Karpas-422 (cell line): ENCODE measurements at places on chromosomes 4 and X. TPM values are rescaled to one million over a fixed set of nuclear protein-coding genes. Genes with fewer than 3 reads are reported as not detected.

LPAR4 gene
- total RNA-seq, result not detected in 2 replicates

DNA sequence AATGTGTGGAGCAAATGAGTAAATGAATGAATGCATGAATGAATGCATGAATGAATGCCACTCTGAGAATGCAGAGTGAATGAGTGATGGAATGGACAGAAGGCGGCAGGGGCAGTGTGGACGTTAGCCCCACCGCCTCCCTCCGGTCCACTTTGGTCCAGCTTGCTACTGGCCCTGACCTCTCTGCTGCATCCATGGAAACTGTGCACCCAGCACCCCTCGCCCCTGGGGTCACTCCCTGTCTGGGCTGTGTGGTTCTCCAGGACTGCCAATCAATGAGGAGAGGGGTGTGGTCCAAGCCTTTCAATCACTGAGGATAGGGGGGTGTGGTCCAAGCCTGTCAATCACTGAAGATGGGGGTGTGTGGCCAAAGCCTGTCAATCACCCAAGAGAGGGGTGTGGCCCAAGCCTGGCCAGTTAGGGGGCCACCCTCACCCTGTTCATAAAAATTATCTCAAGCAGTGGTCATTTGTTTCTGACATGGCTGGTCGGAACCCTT, 39.2 kb upstream of the ASMTL start:
- peak; percentile 97 for DNase-seq

GSX2 gene
- 9.5 and 23.9 TPM in 2 replicates for total RNA-seq

DNA sequence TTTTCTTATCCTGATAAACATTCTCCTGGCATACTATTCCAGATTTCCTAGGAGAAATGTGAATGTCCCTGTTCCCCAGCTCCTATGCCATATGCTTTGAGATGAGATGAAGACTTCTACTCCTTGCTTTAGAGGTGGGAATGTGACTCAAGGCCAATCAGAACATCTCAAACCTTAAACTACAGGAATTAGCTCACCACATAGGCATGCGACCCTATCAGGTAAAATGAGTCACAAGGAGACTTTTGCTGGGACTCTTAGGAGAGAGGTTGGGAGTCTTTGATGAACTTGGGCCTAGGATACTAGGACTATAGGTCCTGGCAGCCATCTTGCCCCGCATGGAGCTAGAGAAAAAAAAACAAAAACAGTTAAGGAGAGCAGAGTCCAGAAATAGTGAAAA, 5.8 kb upstream of the USO1 start:
- no peak for DNase-seq

FAM236B gene
- not detected in 2 replicates for total RNA-seq
